Common myeloid progenitor, CD34-positive (primary cell): ENCODE measurements at places on chromosomes 5 and 9.

DNA sequence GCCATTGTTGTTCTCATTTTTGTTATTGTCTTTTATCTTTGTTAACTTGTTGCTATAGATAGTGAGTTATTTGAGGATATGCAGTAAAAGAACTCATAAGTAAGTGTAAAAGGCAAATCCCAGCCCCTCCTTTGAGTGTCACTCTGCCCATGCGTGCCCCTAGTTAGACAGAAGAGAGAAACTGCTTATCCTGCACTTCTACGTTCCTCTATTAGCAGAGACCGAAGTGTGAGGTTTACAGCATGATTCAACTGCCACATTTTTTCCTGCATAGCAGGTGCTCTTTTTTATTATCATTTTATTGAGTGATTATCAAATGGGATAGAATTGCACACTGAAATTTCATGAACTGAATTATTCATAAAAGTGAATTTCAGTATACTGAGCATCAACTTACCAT is 12.0 kb upstream of the DNAH5 start:
- DNase-seq, result no peak

DNA sequence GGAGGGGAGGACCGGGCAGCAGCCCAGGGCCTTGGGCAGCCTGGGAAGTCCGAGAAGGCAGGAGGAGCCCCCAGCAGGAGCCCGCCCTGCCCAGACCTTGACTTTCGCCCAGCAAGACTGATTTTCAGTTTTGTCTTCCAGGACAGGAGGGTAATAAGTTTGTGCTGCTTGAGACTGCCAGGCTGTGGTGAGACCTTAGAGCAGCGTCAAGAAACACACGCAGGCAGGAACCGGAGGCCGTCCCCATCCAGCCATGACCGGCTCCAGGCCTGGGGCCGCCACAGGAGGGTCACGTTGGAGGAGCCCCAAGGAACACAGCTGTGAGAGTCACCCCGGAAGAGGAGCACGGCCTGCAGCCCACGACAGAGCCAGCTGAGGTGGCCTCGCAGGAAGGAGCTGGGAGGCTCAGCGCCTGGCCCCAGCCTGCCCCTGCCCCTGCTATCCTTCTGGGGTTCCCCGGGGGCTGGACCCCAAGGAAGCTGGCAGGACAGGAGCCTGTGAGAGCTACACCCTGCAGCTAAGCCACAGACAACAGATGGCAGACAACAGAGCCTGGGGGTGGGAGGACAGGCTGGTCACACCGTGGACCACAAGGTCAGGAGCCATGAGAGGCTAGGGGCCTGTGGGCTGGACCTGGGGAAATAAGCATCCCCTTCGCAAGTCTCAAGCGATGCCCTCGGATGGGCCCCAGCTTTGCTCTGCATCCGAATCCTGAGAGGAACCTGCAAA is 126.0 kb upstream of the FAM120A start:
- no peak for DNase-seq

DNA sequence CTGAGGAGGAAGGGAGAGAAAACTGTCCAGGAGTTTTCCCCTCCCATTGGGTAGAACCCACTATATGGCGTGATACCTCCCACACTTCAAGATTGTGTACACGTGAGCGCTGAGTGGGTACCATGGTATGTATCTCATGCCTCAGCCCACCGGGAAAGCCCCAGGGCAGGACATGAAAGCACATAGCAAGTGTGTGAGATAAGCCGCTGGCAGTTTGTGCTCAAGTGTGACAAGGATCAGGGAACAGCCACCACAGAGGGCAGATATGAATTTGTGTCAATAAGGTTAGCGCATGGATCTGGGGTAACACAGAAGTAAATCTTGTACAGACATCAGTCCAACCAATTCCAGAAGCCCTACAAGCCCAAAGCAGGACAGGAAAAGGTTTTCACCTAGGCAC is 42.6 kb upstream of the NAA35 start:
- peak; percentile 64 for DNase-seq

DNA sequence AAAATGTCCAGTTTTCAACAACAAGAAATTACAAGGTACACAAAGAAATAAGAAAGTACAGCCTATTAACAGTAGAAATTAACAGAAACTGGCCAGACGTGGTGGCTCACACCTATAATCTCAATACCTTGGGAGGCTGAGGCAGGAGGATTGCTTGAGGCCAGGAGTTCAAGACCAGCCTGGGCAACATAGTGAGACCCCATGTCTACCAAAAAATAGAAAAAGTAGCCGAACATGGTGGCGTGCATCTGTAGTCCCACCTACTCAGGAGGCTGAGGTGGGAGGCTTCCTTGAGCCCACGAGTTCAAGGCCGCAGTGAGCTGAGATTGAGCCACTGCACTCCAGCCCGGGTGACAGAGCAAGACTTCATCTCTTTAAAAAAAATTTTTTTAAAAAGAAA is 41.5 kb upstream of the FSD1L start:
- DNase-seq, result no peak

DNA sequence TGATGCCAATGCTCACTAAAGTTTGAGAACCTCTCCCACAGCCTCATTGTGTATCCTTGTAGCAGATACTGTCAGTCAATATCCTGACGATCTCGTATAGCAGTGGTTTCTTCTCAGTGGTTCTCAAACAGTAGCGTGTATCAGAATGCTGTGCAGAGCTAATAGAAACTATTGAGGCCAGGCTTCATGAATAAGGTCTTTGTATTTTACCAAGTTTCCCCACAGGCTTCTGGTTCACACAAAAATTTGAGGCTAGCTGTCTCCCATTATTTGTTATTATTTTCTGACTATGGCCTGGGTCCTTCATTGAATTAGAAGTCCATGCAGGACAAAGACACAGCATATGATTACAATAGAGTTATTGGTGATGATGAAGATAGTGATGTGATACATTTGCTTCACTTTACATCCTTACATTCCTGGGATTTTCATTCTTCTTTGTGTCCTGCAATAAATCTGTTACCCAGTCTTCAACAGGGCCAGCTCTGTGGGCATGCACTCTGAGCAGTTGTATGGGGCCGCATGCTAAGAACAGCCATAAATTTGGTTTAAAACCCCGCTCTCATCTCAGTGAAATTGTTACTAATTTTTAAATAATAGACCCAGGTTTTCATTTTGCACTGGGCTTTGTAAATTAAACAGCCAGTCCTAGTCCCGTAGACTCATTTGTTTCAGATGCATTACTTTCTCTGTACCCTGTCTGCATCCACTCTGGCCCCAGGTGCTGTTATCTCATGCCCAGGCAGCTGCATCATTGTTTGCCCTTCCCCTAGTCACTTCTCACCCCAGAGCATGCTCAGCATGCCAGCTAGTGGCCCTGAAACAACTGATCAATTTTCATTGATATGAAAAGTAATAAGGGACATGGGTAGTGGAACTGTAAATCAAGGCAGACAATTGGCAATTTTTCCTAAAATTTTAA is 199.9 kb upstream of the PIK3R1 start:
- DNase-seq, result no peak
